ENCODE measurements at places on chromosomes 5 and 9.
A peak's percentile ranks its signal among the peaks of the same experiment; 100 is the strongest.

DNA sequence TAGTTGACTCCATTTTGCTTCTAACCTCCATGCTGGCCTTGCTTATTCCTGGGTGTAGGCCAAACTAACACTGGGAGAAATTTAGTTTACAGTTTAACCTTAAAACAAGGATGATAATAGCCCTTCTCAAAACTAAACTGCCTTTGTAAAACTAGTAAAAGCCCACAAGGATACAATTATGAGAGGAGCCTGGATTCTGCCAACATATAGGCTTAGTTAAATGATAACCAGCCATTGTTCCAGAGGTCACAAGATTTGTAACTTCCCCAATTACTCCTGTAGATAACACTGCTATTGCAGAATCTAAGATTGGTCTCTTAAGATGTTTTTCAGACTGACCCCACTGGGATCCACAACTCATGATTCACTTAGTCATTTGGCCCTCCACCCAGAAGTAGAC, 2300.3 kb upstream of the C9orf72 start:
- no peak for DNase-seq
- no peaks in the 10 kb centered on the region for H3K36me3 ChIP-seq
- H3K4me3 ChIP-seq, result no peak overlapping the region
- no peaks in the 10 kb centered on the region for H3K27me3 ChIP-seq

DNA sequence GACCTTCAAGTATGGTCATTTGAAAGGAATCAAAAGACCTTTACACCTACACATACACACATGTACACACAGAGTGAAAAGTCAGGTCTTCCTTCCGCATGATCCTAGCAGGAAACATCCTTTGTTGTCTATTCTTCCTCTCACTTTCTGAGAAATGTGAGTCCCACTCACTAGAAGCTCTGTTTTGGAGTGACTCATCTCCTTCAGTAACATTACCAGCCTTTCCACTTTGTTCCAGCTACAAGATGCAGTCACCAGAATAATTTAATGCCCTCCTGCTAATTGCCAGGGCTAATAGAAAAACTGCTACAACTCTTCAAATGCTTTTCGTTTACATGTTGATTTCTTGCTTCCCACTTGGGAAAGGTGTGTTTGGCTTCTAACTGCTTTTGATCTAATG, 417.3 kb downstream of the RASEF start:
- peaks cover 5% of the 10 kb centered on the region for H3K36me3 ChIP-seq
- H3K4me1 ChIP-seq, result no peaks in the 10 kb centered on the region
- H3K27ac ChIP-seq, result no peak overlapping the region
- H3K27me3 ChIP-seq, result no peaks in the 10 kb centered on the region
- no peak overlapping the region for H3K4me3 ChIP-seq
- no peak for DNase-seq

DNA sequence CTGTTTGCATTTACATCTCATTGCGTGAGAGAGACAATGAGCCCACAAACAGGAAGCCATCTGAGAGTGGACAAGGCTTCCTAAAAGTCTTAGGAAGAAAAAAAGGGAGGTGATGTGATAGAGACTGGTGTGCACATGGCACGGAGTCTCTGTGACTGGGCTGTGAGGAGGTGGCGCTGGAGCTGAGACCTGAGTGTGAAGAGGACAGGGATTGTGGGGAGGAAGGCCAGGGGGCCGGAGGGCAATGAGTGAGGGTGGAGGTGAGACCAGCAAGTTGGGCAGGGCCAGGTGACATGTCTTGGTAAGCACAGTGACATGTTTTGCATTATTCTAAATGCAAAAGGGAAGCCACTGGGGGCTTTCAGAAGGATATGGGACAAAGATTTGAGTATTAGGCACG, 45.0 kb downstream of the TSPAN17 start:
- H3K4me3 ChIP-seq, result no peak overlapping the region
- H3K4me1 ChIP-seq, result peaks cover 16% of the 10 kb centered on the region
- peaks cover 86% of the 10 kb centered on the region for H3K27me3 ChIP-seq
- H3K27ac ChIP-seq, result no peak overlapping the region
- no peaks in the 10 kb centered on the region for H3K36me3 ChIP-seq

DNA sequence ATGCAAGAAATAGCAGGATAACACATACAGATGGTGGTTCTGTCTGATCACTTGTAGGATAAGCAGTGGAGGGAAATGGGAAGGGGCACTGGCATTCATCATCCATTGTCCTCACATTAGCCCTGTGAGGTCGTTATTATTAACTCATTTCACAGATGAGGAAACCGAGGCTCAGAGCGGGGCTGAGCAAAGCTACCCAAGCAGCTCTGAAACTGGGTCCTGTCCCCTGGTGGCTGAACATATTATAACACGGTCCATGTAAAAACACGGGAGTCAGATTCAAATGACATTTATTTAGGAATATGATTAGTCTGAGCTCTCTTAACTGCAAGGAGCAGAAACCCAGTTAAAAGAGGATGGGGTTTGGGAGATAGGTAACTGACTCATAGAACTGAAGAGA, 43.1 kb downstream of the HRH2 start:
- peaks cover 2% of the 10 kb centered on the region for H3K36me3 ChIP-seq
- H3K4me1 ChIP-seq, result peaks cover 12% of the 10 kb centered on the region
- no peak overlapping the region for H3K27ac ChIP-seq
- no peak for DNase-seq
- H3K27me3 ChIP-seq, result peaks cover 4% of the 10 kb centered on the region
- H3K4me3 ChIP-seq, result no peak overlapping the region

- peak overlapping the region; percentile 1 for H3K27ac ChIP-seq
- DNase-seq, result no peak
- H3K36me3 ChIP-seq, result no peaks in the 10 kb centered on the region
- peaks cover 16% of the 10 kb centered on the region for H3K4me1 ChIP-seq
- H3K27me3 ChIP-seq, result no peaks in the 10 kb centered on the region
Measured at GRCh38 chr9:115164511-115164974, 46.6 kb upstream of the TNC start.

- peaks cover 46% of the 10 kb centered on the region for H3K27me3 ChIP-seq
- peaks cover 11% of the 10 kb centered on the region for H3K4me1 ChIP-seq
- H3K36me3 ChIP-seq, result no peaks in the 10 kb centered on the region
- peak overlapping the region; percentile 71 for H3K4me3 ChIP-seq
Measured at GRCh38 chr9:23821375-23822181, 4.5 kb downstream of the ELAVL2 start.

- H3K27me3 ChIP-seq, result no peaks in the 10 kb centered on the region
- peaks cover 16% of the 10 kb centered on the region for H3K4me1 ChIP-seq
- no peaks in the 10 kb centered on the region for H3K36me3 ChIP-seq
- H3K4me3 ChIP-seq, result no peak overlapping the region
- no peak overlapping the region for H3K27ac ChIP-seq
Measured at GRCh38 chr5:120507800-120508463, 43.8 kb downstream of the PRR16 start.

DNA sequence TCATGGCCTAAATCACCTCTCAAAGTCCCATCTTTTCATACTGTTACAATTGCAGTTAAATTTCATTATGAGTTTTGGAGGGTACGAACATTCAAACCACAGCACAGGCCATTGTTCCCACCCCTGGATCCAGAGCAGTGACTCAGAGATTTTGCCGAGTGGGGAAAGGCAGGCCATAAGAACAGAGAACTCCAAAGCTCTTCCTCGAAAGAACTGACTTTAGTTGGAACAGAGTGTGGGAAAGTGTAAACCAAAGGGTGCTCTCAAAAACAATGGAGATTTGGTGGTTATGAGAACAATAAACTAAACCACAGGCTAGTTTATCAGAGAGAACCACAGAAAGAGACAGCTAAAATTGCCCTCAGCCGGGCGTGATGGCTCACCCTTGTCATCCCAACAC, 19.4 kb upstream of the GRPEL2 start:
- peaks cover 33% of the 10 kb centered on the region for H3K4me1 ChIP-seq
- H3K27ac ChIP-seq, result no peak overlapping the region
- H3K36me3 ChIP-seq, result no peaks in the 10 kb centered on the region
- H3K27me3 ChIP-seq, result no peaks in the 10 kb centered on the region
- DNase-seq, result no peak
- H3K4me3 ChIP-seq, result no peak overlapping the region

DNA sequence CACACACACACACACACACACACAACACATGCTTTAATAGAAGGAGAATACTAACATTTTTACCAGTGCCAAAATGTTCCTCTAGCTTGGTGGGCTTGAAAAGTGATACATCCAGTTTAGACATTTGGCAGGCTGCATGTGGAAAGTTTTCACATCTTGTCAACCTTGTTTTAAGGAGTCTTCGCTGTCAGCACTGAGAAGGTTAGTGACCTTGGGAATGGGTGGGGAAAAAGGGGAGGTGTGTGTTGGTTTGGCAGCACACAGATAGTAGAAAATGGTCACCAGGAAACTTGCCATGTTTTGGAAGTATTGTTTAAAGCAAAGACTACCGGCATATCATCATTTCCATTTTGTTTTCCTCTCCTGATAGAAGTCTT, 346.5 kb upstream of the ADAMTSL1 start:
- no peaks in the 10 kb centered on the region for H3K4me1 ChIP-seq
- no peak overlapping the region for H3K4me3 ChIP-seq
- no peaks in the 10 kb centered on the region for H3K36me3 ChIP-seq
- no peaks in the 10 kb centered on the region for H3K27me3 ChIP-seq
- no peak overlapping the region for H3K27ac ChIP-seq

DNA sequence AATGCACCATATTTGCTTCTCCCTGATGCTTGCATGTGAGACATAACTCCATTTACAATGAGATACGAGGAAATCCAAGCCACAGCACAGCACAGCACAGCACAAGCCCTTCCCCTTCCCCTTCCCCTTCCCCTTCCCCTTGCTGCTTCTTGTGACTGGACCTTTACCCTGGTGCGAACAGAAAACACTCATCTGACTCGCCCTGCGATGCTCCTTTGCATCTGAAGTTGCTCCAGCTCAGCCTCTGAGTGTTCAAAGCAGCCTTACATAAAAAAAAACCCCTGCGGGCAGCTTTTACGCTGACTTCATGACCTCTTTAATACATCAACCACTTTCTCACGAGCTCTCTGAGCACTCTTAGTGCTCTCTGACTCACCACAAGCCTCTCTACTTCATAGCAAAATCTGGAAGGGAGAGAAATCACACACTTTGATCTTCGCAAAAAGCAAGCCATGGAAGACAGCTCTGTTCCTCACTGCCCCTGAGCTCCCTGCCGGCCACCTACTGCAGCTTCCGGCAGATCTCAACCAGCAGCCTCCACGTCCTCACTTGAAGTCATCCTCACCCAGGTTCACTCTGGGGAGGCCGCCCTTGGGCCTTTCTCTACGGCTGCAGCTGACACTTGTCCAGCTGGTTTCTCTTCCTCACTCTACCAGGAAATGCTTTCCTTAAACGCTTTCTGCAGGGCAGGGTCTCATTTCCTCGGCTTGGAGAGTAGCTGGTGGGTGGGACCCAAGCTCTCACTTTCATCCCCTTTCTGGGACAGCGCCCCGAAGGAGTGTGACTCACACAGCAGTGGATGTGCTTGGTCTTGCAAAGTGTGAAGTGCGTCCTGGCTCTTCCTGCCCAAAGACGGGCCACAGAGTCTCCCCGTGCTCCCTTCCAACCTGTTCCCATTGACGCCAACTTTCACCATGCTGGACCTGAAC, 5.3 kb downstream of the SLC34A1 start:
- H3K27ac ChIP-seq, result peak overlapping the region; percentile 84
- H3K4me3 ChIP-seq, result no peak overlapping the region
- no peaks in the 10 kb centered on the region for H3K36me3 ChIP-seq
- peaks cover 13% of the 10 kb centered on the region for H3K4me1 ChIP-seq
- H3K27me3 ChIP-seq, result no peaks in the 10 kb centered on the region

- H3K4me3 ChIP-seq, result no peak overlapping the region
- DNase-seq, result no peak
- H3K27ac ChIP-seq, result no peak overlapping the region
- no peaks in the 10 kb centered on the region for H3K4me1 ChIP-seq
Measured at GRCh38 chr5:89081360-89081759, 198.4 kb upstream of the MEF2C start.

- DNase-seq, result no peak
- H3K4me3 ChIP-seq, result no peak overlapping the region
- no peaks in the 10 kb centered on the region for H3K36me3 ChIP-seq
- H3K27ac ChIP-seq, result no peak overlapping the region
- peaks cover 8% of the 10 kb centered on the region for H3K4me1 ChIP-seq
Measured at GRCh38 chr5:100852988-100853449, 50.1 kb downstream of the ST8SIA4 start.

DNA sequence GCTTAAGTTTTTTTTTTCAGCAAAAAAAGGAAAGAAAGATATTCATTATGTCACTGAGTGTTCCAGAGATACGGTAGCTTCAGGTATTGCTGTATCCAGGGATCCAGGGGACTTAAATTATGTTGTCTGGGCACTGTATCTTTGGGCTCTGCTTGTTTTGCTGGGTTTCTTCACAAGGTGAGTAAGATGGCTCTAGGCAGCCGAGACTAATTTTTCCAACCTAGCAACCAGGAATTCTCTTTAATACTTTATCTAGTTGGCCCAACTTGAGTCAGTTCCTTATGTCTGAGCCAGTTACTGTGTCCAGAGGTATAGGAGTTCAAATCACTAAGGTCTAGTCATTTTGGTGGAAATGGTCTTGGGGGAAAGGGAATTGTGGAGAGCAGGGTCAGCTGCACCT, 66.0 kb downstream of the MAN2A1 start:
- H3K4me1 ChIP-seq, result no peaks in the 10 kb centered on the region
- peaks cover 40% of the 10 kb centered on the region for H3K36me3 ChIP-seq
- DNase-seq, result no peak
- no peaks in the 10 kb centered on the region for H3K27me3 ChIP-seq
- H3K4me3 ChIP-seq, result no peak overlapping the region

DNA sequence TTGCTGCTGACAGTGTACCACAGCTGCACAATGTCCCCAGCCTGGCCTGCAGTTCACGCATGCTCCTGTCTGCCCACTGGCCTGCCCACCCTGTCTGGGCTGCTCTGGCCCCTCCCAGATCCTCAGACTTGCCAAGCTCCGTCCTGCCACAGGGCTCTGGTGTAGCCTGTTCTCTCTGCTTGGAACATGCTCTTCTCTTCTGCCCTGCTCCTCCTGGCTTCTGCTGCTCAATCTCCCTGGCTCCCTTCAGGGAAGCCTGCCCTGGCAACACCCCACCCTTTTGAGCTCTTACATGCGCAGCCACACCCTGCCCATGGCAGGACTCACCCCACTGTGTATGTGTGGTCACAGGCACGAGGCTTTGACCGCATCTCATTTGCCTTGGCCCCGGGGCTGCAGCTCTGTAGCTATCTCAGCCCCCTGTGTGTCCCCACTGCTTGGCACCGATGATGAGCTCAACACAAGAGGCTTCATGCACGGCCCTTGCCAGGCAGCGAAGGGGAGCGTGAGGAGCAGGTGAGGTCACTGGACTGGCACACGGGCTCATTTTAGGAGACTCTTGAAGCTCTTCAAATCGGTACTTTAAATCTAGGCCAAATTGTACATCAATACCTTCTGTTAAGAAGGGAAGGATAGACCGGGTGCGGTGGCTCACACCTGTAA, 20.4 kb upstream of the BRD3 start:
- no peaks in the 10 kb centered on the region for H3K4me1 ChIP-seq
- peaks cover 13% of the 10 kb centered on the region for H3K27me3 ChIP-seq
- no peak for DNase-seq
- H3K36me3 ChIP-seq, result no peaks in the 10 kb centered on the region
- H3K4me3 ChIP-seq, result no peak overlapping the region
- H3K27ac ChIP-seq, result no peak overlapping the region

All from mesothelial cell of epicardium (in vitro differentiated cells).